CD8-positive, alpha-beta T cell (primary cell): ENCODE measurements at places on chromosomes 2 and 18.

- no peak for DNase-seq
These were observed 703.1 kb upstream of the VRK2 start for GRCh38 chr2:57343391-57344006.

GRCh38 chr2:209091056-209091455, 332.8 kb upstream of the MAP2 start:
- no peak for DNase-seq

GRCh38 chr2:48423376-48423775, 106.6 kb upstream of the STON1 start:
- DNase-seq, result no peak

- no peak for DNase-seq
These were observed 333.3 kb downstream of the HRH4 start for GRCh38 chr18:24793742-24794141.

DNA sequence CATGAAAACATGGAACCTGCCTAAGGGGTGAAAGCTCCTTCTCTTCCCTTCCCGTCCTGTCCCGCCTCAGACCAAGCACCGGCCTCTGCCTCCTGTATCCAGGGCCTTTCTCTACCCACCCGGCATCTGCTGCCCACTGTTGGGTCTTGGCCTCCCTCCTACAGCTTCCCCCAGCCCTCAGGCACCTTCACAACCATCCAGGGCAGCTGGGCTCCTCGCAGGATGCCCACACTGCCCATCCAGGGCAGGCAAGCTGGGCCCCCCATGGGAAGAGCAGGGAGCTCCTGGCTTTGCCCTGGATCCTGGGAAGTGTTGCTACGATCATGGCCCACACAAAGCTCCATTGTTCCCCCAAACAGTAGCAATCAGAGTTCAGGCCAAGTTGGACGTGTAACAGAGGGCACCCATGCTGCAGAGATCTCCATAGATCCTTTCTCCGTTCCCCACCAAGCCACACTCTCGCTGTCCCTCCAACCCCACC, 206.6 kb downstream of the NDUFA10 start:
- no peak for DNase-seq

DNA sequence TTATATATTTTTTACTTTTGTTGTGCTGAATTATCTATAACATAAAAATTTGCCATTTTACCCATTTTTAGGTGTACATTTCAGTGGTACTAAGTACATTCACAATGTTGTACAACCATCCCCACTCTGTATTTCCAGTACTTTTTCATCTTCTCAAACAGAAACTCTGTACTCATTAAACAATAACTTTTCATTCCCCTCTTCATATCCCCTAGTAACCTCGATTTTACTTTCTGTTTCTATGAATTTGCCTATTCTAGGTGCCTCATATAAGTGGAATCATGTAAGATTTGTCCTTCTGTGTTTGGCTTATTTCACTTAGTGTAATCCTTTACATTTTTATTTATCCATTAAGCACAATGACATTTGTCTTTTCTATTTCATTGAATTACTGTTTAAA, 51.3 kb downstream of the GTF2A1L start:
- DNase-seq, result no peak

DNA sequence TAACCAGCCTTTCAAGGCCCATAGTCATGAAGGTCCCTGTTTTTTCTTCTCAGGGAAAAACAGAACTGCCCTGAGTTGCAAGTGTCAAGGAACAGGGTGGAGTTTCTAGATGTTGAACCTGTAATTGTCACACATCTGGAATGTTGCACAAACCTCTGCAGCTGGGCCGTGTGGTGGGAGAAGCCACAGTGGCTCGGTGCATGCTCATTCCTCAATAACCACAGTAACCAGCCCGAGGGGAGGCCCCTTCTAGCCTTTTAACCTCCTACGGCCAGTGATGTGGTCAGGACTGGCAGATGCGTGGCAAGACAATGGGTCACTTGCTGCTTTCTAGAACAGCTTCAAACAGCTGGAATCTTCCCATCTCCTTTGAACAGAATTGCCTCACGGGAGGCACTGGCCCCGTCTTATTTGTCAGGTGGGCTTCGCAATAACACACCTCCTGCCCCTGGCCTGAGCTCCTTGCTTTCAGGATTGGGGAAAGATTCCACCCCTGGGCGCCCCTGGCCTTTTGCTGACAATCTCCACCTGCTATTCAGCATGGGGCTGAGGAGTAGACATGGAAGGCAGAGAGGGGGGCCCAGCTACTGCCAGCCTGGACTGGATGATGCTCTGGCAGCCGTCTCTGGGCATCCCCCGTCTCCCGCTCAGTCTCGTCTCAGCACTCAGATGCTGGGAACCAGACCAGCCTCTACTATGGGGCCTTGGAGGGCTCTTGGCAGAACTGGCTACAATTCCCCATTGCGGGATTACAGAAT, 102.9 kb downstream of the KLHL29 start:
- DNase-seq, result no peak

DNA sequence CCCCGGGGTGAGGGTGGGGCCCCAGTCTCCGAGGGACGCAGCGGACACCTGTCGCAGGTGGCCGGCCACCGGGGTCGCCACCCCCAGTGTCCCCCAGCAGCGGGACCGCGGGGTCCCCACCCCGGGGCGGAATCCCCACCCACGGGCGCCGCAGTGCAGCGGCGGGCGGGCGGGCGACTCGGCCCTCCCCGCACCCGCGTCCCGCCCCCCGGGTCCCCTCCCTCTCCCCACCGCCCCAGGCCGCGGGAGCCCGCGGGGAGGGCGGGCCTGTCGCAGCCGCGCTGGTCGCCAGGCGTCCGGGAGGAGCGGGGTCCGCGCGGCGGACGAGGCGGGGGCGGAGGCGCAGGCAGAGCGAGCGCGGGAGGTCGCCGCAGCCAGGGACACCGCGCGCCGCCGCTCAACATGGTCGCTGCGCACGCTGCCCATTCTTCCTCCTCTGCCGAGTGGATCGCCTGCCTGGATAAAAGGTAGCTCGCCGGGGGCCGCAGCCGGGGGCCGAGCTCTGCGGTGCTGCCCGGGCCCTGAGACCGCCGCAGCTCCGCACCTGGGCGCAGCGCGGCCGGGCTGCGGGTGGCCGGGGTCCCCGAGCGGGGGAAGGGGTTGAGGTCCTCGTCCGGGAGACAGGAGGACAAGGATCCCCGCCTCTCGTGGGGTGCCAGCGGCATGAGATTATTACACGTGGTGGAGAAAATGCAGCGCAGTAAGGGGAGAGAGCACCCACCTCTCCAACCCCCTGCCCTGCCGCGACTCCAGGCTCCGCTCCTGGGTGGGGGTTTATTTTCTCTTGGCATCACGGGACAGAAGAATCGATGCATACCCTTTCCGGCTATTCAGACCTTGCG, at the start of gene RAPGEF4:
TSS of gene RAPGEF4 (plus strand) at position 264 of the 842 bp plus-strand sequence. CDS start at position 403, 139 bp downstream.
- peak; percentile 7 for DNase-seq

DNA sequence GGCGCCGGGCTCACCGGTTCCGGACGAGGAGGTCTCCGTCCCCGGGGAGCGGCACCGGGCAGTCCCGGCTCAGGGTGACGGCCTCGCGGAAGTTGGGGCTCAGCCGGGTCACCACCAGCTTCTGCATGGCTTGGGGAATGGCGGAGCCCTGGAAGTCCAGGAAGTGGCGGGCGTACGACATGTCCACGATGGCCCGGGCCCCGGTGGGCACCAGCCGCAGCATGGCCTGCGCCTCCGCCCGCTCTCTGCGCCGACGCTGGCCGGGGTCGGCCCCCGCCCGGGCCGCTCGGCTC, 157 bp downstream of the PTGR3 start:
- no peak for DNase-seq

GRCh38 chr2:12089001-12089400, 342.6 kb downstream of the LPIN1 start:
- no peak for DNase-seq

GRCh38 chr2:231117922-231118613, 6.8 kb downstream of the HTR2B start:
- DNase-seq, result no peak

GRCh38 chr18:35695803-35696202, 114.3 kb downstream of the GALNT1 start:
- DNase-seq, result no peak

DNA sequence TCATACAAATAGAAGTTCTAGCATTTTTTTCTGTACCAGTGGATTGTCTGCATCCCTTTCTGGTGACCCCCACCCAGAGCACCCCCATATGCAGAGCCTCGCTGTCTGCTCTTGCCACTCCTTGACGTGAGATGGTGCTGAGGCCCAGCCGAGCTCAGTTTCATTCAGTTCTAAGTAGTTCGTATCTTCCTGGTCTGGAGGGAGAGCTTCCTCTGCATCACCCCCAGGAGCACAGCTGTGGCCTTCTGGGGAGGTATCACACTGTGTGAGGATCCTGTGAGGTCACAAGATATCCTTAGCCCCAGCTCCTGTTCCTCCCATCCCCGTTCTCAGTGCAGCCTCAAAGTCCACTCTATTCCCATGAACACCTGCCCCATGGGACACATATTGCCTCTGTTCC, 132.7 kb downstream of the PTGR3 start:
- no peak for DNase-seq

DNA sequence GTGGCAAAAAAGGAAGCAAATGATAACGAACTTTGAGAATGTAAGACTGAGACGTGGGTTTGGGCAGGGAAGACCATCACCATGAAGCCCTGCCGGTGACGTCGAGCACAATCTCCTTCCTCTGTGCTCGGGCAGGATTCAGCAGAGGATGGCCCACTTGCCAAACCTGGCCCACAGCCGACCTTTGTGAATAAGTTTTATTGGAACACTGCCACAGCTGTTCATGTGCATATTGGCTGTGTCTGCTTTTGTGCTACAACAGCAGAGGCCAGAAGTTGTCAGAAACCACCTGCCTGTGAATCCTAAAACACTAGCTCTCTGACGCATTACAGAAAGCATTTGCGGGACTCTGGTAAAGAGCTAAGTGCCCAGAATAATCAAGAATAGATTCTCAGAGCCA, 223.9 kb downstream of the MYT1L start:
- DNase-seq, result no peak

GRCh38 chr2:1693723-1694122, 50.6 kb downstream of the PXDN start:
- no peak for DNase-seq

- no peak for DNase-seq
These were observed 34.5 kb downstream of the PSMG2 start for GRCh38 chr18:12737243-12737902.

- DNase-seq, result no peak
These were observed 92.4 kb upstream of the ITGA6 start for GRCh38 chr2:172334988-172335387.

DNA sequence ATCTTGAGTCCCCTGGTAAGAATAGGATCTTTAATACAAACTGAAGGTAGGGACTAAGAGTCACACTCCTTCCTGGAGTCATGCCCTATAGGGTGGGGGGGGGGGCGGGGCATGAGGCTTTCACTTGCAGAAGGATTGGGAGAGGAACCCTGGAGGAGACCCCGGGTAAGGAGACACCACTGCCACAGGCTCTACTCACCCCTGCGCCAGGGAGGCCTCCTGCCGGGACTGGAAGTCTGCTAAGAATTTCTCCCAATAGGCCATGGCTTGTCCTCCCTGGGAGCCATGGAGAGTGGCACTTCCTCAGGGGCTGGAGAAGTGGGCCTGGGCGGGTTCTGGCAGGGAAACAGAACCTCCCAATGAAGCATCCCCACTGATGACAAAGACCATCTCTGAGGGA, 645.3 kb upstream of the RAB6C start:
- no peak for DNase-seq

DNA sequence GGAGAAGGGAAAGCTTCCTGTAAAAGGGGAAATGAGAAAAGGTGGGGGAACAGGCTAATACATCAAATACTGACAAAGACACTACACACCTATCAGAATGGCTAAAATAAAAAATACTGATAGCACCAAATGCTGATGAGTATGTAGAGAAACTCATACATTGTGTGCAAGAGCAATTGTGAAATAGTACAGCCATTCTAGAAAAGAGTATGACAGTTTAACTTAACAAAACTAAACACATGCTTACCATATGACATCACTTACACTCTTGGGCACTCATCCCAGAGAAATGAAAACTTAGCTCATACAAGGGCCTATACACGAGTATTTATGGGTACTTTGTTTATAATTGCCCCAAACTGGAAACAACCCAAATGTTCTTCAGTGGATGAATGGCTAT, 53.4 kb downstream of the ZNF638 start:
- no peak for DNase-seq

- no peak for DNase-seq
These were observed 13.2 kb upstream of the CEP68 start for GRCh38 chr2:65043001-65043400.

DNA sequence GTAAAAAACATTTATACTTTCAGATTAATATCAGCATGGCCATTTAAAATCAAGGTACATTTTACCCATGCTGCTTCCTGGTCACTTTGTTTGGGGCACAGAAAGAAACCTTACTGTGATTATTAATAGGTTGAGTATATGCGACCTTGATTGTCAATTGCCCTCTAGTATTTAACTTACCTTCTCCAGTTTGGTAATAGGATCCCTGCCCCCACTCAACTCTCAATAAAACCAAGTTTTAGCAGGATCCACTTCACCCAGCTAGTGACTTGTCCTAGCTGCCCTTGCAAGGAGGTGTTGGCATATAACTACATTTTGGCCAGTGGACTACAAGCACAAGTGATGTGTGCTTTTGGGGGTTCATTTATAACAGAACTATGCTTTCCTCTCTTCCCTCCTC, 34.3 kb downstream of the FANCL start:
- no peak for DNase-seq

DNA sequence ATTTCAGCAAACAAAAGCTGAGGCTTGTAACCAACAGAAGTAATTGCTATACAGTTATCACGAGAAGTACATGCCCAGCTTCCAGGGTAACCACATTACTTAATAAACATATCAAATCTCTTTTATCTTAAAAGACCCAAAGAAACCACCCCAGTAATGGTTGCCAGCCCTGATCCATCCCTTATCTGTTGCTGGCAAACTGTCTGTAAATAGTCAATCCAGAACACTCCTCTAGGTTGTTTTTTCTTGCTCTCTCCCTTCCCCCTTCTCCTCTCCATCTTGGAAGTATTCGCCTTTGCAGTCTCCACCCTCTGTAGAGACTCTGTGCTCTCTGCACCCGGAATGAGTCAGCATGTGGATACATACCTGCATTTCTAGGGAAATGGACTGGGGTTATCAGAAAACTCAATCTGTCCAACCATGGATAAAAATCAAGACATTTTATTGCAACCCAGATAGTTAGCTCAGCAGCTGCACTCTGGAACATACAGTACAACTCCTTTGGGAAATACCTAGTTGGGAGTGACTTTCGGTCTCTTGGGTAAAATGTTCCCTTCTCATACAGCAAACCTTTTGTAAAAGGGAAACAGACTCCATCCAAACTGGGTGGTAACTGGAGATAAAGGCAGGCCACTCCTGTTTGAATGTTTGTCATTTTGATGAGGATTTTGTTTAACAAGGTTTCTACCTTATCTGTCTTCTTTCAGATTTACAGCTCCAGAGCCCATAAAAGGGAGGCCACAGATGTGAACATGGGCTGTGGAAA, 123.5 kb upstream of the FOSL2 start:
- DNase-seq, result no peak

GRCh38 chr2:170339750-170340692, 162.1 kb downstream of the MYO3B start:
- DNase-seq, result no peak
